T-helper 1 cell (primary cell): ENCODE measurements at places on chromosomes 7 and 10.

- no peak for DNase-seq
These were observed 64.8 kb upstream of the DNAJB6 start for GRCh38 chr7:157271991-157272324.

- DNase-seq, result no peak
These were observed 213.4 kb downstream of the PPP1R3A start for GRCh38 chr7:113705439-113705838.

DNA sequence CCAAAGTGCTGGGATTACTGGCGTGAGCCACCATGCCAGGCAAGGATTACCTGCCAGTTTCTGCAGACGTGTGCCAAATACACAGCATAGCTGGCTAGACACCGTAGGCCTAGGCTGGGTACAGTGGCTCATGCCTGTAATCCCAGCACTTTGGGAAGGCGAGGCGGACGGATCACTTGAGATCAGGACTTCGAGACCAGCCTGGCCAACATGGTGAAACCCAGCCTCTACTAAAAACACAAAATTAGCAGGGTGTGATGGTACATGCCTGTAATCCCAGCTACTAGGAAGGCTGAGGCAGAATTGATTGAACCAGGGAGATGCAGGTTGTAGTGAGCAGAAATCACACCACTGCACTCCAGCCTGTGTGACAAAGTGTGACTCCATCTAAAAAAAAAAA, 868 bp downstream of the RFC2 start:
- DNase-seq, result no peak

DNA sequence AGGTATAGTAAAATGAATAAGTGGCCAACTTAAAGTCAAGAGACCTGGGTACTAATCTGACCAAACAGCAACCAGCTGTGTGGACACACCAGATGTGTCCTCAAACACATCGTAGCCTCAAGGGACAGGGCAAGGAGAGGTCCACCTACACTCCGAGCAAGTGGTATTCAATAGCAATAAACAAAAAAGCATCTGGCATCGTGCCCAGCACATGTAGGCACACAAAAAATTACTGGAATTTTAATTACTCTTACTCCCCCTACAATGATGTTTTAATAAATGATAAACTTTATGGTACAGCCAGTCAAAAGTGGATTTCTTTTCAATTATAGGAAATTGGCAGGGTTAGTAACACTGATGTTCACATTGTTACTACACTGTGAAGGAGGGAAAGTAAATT, 3.5 kb upstream of the RGS10 start:
- no peak for DNase-seq

DNA sequence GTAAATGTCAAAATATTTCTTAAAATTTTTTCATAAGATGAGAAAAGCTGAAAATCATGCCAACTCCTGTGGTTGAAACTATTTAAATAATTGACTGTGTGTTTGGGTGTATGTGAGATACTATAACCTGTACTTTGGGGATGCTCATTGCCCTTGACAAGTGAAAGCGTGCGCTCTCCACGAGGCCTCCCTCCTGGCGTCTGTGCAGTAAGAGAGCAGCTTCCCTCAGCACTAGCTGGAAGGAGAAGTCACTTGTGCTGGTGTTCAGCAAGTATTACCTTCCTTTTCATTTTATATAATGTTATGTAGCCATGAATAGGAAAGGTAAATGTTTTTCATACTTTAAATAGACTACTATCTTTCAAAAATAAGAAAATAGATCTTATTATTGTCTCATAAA, 118.9 kb downstream of the ZEB1 start:
- DNase-seq, result no peak

GRCh38 chr7:452226-452751, 67.4 kb downstream of the PDGFA start:
- DNase-seq, result no peak

- DNase-seq, result no peak
These were observed 112.1 kb upstream of the ITGB1 start for GRCh38 chr10:33070101-33070500.

- no peak for DNase-seq
These were observed 26.7 kb downstream of the TAS2R41 start for GRCh38 chr7:143504215-143504936.

GRCh38 chr7:142709921-142710320, 39.4 kb upstream of the PRSS1 start:
- no peak for DNase-seq

DNA sequence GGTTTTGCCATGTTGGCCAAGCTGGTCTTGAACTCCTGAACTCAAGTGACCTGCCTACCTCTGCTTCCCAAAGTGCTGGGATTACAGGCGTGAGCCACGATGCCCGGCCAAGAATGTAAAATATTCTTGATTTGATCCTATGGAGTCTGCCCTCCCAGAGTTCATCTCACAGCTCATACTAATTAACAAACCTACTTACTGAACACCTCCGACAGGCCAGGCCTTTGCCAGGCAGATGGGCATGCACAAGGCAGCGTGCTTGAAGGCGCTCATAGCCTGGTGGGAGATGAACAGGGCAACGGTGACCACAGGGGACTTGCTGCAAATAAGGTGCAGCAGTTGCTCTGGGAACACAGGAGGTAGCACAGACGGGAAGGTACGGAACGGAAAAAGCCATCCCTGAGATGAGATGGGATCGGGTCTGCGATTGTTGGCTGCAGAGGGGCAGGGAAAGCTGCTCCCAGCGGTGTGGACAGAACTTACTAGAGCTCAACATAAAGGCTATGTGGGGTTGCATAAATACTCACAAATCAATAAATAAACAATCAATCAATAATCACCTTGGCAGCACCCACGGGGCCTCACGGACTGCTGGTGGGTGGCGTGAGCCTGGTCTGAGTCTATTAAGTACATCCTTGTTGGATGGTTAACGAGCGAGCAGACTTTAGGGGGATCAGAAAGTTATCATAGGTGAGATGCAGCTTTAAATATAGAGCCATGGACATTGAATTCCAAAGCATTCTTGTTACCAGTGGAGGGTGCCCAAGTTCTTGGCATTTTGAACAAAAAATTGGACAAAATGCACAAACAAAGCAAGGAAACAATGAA, 4.7 kb downstream of the ACBD7 start:
- no peak for DNase-seq

DNA sequence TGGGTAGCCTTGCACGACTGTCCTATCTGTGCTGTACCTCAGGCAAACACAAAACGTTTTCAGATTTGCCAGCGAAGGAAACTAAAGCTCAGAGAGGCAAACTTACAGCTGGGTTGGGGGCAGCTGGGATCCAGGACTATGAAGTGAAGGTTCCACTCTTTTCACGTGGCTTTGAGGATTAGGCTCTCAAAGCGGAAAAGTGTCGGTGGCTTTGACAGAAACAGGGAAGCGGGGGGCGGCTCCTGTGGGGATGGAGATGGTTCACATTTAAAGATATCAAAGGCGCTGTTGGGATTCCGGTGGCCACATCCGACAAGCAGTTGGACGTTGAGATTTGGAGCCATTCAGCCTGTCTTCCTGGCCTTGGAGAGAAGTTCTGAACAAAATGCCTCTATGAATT, 958.3 kb upstream of the ZNF722 start:
- DNase-seq, result no peak

GRCh38 chr7:64035388-64035787, 9.8 kb upstream of the ZNF727 start:
- no peak for DNase-seq

- DNase-seq, result no peak
These were observed 7.8 kb downstream of the ABLIM1 start for GRCh38 chr10:114650266-114650665.

DNA sequence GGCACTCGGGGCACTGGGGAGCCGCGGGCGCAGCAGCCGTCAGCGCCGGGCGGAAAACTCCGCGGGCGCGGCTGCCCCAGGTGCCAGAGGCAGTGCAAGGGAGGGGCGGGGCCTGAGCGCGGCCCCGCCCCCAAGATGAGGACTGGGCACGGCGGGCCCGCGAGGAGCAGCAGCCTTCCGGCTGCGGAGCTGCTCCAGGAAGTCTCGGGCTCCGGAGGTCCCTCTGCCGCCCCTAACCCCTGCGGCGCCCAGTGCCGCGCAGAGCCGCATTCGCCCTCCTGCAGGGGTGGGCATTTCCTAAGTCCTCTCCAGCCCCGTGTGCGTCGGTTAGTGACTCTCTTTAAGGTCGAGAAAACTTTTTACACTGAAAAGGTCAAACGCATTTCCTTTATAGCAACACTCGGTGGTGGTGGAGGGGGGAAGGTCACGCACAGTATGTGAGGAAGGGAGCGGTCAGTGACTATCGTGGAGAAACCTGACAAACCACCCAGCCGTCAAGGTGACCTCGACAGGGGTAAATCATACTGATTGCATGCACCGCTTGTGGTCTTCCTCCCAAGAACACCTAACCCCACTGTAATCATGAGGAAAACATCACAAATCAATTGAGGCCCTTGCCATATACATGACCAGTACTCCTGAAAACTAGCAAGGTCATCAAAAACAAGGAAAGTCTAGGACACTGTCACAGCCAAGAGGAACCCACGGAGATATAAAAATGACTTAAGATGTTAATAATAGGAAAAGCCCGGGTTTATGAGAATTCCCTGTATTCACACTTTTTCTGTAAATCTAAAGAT, at the start of gene ANXA11:
TSS of gene ANXA11 (minus strand) at position 61 of the 800 bp plus-strand sequence. CDS start 32,676 bp downstream, outside the sequence.
- peak; percentile 78 for DNase-seq

- no peak for DNase-seq
These were observed 25.8 kb upstream of the GPR141 start for GRCh38 chr7:37657816-37658215.

DNA sequence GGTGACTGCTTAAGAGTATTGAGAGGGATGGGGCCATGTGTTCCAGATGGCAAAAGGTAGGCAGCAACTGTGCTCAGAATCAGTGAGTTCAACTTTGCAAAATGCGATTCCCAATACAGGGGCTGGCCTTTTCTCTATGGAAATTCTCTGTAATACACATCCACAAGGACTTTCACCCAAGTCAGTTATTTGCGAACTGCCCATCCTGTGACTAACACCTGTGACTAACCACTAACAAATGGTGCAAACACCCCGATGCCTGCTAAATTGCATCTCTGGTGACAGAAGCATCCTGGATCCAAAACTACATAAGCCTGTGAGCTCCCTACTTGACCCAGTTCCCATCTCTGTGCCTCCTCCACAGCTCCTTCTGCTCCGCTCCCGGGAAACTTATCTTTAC, 9.0 kb upstream of the CUZD1 start:
- DNase-seq, result no peak

GRCh38 chr10:131760416-131761166, 140.2 kb upstream of the PPP2R2D start:
- DNase-seq, result no peak

DNA sequence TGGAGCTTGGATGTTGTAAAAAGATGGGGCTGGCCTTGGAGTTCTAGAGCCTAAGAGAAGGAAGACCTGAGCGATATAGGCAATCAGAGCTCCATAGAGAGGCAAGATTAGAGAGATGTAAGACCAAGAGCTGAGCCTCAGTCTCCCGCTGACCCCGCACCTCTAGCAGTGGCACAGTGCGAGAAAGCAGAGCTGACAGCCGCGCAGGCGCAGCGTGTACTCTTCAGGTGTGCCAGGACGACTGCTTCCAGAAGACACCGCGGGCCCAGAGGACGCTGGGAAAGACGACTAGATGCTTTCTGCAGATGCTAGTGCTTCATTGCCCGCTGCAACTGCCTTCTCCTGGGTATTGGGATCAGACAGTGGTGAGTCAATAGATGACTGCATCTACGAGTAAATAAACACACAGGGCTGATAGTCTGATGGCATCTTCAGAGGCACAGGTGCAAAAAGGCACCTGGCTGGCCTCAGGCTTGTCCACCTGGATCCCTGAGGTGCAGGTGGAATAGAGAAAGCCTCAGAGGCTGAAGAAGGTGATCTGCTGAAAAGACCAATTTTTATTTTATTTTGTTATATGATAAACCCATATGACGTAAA, 38.1 kb upstream of the CCDC6 start:
- DNase-seq, result no peak

GRCh38 chr7:159059629-159060028, 85.0 kb downstream of the VIPR2 start:
- DNase-seq, result no peak

DNA sequence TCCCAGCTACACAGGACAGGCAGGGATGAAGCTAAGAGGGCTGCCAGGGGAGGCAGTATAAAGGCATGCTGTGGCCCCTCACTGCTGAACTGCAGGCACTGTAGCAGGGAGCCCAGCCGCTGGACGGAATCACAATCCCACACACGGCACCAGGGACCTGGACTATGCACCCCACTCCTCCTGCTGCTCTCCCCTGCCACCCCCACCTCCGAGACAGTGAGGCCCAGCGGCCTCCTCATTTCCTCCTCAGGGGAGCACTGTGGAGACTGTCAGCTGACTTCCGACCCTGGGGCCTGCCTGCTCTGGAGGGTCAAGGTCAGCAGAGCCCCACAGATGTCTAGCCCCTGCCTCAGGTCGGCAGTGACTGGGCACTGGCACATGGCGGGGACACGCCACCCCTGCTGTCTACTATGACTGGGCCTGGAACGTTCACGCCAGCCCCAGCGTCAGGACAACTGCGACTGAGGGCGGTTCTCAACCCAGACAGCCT, 92.7 kb downstream of the FAM53B start:
- no peak for DNase-seq

DNA sequence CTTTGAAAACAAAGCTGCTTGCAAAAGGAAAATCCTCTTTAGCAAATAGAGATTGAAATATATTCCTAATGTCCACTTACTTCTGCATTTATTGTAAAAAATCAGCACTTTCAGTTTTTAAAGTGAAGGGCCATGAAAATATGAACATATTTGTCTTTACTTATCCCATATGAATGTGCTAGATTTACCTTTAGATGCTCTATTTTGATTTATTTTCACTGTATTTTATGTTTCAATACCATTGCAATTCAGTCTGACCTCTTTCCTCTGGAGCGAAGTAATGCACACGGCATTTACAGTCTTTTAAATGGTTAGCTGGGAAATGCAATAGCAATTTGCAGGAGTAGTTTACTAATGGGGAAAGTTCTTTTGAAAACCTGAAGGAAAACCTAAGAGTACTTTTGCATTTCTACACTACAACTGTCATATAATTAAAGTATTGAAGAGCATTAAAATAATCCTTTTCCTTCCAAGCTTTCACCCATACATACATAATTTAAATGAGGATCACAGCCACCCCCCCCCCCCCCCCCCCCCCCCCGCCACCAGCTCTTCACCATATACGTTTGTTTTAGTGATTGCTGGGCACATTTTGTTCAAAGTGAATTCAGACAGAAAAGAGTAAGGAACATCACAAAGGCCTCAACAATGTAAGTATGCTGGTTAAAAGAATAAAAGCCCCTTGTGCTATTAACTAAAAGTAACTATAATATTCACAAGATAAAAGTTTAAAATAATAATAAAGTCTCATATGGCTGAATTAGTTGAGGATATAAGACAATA, 3.5 kb downstream of the SKIDA1 start:
- DNase-seq, result no peak

GRCh38 chr10:96460316-96460715, 53.4 kb downstream of the TLL2 start:
- DNase-seq, result no peak

GRCh38 chr7:150735596-150736358, 1.4 kb upstream of the GIMAP5 start:
- no peak for DNase-seq

GRCh38 chr7:87574630-87575029, 26.1 kb downstream of the ABCB1 start:
- no peak for DNase-seq
